ENCODE measurements at places on chromosomes 4 and X.

DNA sequence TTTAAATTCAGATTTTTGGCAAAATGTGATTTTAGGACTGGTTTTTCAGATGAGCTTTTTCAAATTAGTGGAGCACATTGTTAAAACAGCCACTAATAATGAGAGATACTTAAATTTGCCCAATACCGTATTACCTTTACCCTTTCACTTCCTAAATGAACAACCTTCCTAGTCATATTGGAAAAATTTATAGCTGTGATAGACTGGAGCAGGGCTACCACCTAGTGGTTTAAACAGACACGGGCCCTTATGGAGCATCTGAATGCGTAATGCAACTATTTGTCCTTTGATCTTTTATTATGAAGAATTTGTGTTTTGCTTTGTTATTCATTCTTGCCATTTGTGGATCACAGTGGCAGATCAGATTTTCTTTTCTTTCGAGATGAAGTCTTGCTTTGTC, 72.7 kb downstream of the KDM6A start:
- peak; percentile 4 for DNase-seq

- DNase-seq, result no peak
Measured at GRCh38 chr4:77248805-77249204, 91.8 kb downstream of the CCNG2 start.

DNA sequence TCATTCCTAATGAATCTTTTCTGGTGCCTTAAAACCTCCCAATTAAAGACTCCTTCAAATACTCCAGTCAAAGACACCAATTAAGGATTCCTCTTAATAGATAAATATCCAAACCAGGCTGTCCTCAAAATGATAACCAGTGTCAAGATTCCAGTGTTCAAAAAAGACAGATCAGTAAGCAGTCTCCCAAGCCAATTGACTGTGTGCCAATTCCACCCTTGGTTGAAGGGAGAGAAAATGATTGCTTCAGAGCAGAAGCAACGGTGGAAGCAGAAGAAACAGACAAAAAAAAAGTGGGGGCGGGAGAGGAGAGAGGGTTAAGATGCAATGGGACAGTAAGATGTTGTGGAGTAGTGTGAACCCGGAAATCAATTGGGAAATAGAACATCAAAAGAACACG, 216.0 kb upstream of the FTHL17 start:
- DNase-seq, result no peak

DNA sequence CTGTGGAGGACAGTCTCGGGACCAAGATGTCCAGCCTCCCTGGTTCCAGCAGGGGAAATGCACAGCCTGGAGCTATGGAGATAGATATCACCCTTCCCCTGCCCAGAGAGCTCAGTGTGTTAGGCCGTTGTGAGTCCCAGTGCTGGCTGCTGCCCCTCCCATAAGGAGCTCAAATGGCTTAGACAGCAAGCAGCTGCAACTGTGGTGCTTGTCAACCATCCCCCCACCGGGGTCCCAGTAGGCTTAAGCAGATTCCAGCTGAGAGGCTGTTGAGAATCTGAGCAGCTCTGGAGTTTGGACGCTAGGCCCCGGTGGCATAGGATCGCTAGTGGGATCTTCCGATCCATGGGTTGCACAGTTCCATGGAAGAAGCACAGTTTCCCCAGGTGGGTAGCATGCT, 181.8 kb upstream of the POF1B start:
- DNase-seq, result peak; percentile 9

GRCh38 chr4:143514901-143515300, 1.4 kb downstream of the SMARCA5 start:
- no peak for DNase-seq

DNA sequence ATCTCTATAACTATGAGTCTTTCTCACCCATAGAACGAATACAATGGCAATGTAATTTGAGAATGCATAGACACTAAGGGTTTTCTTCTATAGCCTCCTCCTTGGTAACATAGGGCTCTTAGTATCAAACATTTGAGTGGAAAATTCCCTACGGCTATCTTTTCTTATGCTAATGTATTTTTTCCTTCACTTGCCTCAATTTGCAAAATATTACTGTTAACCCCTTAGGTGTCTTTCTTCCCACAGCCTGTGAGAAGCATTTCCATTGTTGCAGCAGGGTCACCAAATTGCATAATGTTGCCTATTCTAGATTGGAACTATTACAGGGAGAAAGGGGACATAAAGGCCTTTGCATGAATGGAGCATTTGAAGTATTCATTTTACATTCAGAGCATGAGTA, 140.5 kb upstream of the RAPGEF2 start:
- DNase-seq, result no peak

- DNase-seq, result no peak
Measured at GRCh38 chr4:1843852-1844251, 12.1 kb downstream of the LETM1 start.

DNA sequence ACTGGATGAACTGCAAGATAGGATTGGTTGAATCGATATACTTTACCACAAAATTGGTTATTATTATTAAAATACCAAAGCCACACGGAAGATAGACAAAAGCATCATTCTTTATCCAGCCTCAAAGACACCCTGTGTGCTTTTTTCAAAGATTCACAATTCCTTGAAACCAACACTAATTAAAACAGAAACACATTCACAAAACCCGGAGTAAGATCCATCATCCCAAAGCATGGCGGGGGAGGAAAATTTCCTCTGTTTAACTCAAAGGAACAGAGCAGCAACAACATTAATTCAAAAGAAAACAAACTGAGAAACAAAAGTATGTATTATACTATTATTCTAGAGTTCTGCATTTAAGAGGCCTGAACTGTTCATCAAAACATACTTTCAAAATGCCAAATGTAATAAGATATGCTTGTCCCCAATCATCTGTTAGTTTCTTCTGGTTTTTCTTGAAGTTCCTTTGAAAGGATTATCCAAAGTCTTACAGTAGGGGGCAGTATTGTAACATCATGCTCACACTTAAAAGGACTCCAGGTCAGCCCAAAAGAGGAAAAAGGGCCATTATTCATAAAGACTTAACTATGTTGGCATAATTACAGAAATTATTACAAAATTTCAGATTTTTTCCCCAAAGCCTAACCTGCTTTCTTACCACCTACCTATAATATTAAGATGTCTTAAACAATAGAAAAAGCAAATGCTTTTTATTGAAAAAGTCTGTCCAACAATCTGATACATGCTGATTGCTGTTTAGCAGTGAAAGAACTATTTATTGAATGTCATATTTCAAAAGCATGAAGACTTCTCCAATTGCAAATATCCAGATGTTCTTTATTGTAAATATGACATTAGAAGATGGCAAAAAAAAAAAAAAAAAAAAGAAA, 168.7 kb downstream of the SCFD2 start:
- DNase-seq, result peak; percentile 37

DNA sequence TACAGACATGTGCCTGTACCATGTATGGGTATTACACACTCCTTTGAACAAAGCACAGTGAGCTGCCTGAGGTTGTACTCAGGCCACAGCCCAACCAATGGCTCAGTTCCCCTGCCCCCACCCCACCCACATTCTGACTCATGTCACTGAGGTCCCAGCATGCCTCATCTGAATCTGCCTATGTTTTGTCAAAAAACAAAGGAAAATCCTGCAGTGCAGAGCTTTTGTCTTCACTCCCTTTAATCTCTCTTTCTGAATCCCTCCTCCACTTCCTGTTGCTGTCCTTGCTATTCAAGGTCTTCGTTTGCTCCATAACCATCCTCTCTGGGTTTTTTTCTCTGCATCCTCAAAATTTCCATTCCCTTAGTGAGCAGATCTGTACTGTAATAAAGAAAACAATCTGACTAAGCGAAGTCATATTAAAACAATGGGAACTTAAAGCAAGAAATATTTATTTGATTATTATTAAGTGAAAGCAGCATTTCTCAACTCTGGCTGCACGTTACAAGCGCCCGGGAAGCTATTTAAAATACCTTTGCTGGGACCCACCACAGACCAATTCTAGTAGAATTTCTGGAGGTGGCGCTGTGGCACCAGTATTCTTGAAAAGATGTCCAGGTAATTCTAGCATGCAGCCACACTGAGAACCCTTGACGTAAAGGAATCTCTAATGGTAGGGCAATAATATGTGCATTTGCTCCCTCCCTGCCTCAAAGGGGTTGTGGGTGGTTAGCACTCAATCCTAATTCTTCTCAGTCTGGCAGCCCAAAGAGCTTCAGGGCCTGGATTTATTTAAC, 8.7 kb downstream of the GUCY2F start:
- DNase-seq, result peak; percentile 18

DNA sequence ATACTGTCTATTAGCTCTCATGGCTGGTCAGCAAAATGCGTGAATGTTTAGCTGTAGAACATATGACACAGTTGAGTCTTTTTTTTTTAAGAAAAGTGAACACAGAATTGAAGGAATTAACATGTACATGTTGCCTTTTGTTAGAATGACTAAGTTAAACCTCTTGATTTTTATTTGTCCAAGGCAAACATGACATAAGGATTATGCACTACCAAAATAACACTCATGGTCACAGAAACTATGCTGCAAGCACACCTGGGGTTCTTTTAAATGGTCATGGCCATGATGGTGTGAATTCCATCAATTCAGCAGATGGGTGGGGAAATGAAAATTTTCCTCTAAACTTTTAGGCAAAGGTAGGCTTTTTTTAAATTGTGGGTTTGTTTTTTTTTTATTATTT, 80.1 kb upstream of the CXCL13 start:
- no peak for DNase-seq

DNA sequence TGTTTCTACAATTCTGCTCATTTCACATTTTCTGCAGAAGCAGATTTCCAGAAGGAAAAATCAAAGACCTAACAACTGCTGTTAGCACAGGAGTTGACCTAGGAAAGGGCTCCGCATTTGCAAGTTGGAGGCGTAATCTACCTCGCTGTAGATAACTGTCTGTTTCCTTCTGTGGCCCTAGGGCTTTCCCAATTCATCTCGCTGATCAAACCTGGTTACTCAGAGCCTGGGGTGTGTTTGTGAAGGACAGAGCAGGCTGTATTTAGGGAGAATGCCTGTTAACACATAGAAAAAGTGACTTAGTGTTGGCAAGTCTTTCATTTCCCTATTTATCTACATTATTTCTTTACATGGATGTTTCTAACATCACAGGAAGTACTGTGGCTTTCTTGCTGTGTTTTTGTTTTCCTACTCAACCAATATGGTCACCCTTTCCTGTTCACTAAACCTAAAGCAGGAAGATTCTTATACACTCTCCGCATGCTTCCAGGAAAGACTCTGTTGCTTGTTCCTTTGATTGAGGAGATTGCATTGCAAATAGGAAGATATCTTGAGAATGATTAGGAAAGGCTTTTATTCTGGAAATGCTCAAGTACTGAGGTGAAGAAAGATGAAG, 40.5 kb downstream of the AGA start:
- no peak for DNase-seq

GRCh38 chr4:41857226-41857641, 78.0 kb upstream of the TMEM33 start:
- DNase-seq, result no peak

DNA sequence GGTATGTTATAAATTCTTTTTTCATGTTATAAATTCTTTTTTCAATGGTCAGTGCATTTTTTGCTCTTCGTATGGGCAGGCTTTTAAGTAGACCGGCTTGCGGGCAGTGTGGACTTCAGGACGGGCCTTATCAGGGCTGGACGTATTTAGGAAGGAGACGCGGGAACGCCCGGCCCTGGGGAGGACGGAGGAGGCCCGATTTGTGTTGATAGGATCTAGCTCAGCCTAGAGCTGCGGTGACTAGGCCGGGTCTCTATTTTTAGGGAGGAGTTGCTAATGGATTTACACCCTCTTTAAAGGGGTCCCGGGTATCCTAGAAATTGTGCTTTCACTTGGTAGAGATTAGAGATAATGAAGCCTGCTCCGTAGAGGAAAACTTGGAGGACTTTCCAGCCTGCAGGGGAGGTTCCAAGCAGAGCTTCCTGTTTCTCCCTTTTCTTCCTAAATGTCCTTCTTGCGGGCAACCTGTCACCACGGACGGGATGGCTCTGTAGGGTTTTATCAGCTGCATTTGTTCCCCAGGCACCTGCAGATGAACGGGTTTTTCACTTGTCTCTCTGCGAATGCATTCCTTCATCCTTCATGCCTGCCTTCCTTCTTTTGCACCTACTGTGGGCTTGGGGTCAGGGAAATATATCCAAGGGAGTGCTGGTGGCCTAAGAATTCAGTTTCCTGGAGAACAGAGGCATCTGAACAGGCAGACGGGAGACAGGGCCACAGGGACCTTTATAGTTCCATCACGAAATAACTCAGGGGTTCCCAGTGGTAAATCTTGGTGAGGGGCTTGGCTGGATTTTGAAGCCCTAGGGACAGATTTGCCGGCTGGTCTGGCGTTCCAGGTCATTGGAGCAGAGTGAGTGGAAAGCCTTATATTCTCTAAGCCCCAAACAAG, 1.4 kb downstream of the CD99 start:
- DNase-seq, result peak; percentile 51

GRCh38 chr4:88533937-88534750, 10.6 kb upstream of the PYURF start:
- DNase-seq, result no peak

GRCh38 chr4:10629394-10629793, 55.2 kb downstream of the CLNK start:
- DNase-seq, result no peak

GRCh38 chr4:117825600-117825999, 208.7 kb upstream of the NDST3 start:
- DNase-seq, result no peak

- no peak for DNase-seq
Measured at GRCh38 chr4:8260656-8261111, 8.9 kb upstream of the HTRA3 start.

DNA sequence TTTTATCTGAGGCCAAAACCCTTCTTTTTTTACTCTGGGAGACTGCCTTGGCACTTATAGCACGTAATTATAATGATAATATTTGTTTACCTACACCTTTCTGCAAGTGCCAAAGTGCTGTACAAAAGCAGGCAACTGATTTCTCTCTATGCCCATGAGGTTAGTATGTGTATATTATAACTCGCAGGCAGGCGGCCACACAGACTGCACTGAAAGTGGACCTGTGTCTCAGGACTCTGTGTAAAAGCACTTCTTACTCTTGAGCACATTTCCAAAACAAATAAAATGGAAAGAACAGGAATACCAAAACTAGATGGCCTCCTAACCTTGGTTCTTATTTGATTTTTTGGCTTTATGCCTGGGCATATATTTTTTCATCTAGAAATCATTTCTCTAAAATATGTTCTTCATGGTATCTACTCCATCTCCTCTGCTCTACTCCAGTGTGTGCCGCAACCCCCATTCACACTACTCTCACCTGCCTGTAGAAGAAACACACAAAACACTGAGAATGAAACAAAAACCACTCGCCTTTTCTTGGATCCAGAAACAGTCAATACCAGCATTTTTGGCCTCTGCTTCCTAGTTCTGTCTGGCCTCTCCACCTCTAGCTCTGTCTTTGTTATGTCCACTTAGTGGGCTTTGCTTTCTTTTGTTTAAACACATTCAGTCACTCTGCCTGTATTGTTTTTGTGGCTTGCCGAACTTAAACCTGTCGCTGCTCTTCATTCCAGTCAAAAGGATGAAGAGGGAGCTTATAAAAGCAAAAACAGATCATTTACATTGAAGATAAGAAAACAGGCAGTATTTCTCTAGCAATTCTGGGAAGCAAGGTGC, 934.5 kb upstream of the TENM3 start:
- no peak for DNase-seq

- no peak for DNase-seq
Measured at GRCh38 chrX:17669891-17670290, 67.4 kb upstream of the SCML1 start.
